ENCODE measurements at places on chromosomes 5 and 9. TPM values are rescaled to one million over a fixed set of nuclear protein-coding genes. Genes with fewer than 3 reads are reported as not detected.

DNA sequence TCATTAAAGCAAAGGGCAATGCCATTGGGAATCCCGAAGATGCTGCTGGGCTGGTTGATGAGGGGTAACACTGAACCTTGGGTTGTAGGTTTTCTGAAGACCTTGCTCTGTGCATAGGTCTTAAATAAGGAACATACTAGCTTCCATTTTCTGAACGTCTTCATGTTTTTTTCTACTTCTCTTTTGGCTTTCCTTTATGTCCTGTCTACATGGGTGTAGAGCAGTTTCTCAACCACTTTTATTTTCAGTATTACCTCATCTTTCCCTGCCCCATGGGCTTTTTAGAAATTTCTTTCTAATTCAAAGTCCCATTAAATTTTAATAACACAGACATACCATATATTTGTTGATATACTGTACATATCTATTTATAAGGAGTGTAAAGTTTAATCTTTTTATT lies at the start of gene IFNA14:
TSS of gene IFNA14 (minus strand) at position 95 of the 400 bp plus-strand sequence. CDS start at position 25, 70 bp downstream.
- no peak for DNase-seq

DNA sequence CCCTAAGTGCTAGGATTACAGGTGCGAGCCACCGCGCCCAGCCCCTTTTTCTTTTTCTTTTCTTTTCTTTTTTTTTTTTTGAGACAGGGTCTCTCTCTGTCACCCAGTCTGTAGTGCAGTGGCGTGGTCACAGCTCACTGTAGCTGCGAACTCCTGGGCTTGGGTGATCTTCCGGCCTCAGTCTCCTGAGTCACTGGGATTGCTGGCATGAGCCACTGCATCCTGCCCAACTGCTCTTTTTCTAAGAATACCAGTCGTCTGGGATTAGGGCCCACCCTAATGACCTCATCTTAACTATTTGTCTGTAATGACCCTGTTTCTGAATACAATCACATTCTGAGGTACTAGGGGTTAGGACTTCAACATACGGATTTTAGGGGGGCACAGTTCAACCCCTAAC lies 34.1 kb upstream of the NANS start:
- no peak for DNase-seq

The ZCCHC10 gene
- 21.1 TPM for polyA plus RNA-seq

GRCh38 chr5:127785098-127785927 lies 82.1 kb downstream of the CCDC192 start:
- DNase-seq: peak; percentile 57

DNA sequence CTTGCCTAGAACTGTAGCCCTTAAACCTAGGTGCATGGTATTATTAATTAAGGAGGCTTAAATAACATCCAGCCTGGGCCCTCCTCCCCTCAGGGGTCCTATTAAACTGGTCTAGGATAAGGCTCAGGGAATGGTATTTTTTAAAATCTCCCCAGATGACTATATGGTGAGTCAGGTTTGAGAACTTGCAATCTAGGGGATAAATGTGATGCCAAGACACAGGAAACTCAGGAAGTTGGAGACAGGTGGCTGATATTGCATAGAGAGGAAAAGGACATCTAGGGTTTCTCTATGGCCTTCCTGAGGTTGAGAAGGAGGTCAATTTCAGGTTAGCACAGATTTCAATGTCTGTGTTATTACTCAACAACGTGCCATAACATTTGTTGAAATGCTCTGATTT lies 581.0 kb downstream of the TLE1 start:
- DNase-seq: no peak

DNA sequence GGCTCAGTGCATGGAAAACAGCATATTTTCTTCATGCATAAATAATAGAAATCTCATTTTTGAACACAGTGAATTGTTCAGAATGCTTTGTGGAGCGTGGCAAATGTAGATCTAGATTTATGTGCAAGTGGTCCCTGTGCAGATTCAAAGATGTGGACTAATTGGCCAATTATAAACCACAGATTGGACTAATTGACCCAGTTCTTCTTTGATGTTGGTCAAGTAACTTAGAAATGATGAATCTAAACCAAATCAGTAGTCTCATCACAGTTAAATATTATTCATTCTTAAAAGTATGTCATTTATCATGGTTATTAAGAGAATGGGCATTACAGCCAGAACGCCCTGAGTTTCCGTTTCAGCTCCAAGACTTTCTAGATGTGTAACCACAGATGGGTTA lies 11.7 kb upstream of the PDE4D start:
- no peak for DNase-seq

DNA sequence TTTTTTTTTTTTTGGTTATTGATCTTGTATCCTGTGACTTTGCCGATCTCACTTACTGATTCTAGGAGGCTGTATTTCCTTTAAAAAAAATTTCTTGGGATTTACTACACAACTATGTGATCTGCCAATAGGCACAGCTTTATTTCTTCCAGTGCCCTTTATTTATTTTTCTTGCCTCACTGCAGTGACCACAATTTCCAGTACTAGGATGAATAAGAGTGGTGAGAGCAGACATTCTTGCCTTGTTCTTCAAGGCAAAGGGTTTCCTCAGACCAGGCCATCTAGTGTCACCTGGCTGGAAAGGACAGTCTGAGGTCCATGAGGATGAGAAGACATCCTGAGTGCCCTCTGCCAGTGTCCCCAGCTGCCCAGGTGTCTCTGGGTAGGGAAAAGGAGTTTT lies 265.4 kb downstream of the SPOCK1 start:
- no peak for DNase-seq

DNA sequence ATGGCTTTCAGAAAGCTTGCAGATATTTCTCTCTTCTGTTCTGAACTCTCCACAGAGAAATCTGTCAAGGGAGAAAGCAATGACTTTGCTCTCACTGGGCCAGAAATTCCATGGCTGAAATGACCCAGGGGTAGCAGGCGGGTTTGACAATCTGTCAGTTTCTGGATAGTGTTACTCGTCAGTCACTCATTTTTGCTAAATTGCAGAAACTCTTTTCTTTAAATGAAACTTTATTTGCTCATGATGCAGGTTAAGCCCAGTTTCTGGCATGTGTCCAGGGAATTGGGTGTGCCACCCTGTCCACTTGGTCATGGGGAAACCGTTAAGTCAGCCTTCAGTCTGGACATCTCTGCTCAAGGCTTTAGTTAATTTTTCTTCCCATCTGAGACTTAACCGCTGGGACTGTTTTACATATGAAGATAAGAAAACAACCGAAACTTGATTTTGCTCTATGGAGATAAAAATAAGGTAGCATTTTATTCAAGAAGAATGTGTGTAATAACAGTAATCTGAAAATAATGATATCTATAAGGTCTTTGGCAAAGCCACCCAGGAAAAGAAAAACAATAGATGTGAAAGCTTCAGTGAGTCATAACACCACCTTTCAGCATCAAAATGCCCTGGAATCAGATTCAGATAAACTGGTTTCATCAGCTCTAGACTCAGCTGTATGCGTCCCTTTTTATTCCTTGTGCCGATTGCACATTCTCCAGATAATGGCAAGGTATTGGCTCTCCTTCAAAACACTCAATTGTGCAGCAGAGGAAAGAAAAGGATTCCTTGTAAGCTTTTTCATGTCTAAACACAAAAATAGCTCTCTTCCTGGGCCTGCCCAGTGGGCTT lies 308.3 kb downstream of the ZSWIM6 start:
- DNase-seq: no peak

- no peak for DNase-seq
These were observed 201.2 kb downstream of the TSSK1B start for GRCh38 chr5:113233606-113234005.

DNA sequence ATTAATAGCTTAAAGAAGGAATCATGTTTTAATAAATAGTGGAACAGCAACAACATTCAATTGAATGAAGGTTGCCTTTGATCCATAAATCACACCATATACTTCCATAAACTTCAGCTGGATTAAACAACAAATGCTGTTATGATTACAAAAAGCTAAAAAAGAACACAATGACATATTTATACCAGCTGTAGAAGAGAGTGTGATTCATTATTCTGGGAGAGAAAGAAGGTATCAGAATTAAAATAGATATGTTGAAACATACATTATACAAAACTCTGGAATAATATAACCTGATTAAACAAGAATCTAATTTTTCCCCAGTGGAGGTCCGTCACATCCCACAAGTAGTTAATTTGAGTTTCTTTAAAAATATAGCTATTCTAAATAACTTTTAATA lies 7.5 kb upstream of the RECK start:
- no peak for DNase-seq

DNA sequence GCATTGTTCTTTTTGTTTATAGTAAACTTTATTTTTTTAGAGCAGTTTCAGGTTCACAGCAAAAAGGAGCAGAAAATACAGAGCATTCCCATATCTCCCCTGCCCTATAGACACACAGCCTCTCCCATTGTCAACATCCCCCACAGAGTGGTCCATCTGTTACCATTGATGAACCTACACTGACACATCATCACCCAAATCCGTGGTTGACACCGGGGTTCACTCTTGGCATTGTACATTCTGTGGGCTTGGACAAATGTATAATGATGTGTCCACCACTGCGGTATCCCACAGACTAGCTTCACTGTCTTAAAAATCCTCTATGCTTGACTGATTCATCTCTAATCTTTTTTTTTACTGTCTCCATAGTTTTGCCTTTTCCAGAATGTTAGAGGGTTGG lies 120.7 kb upstream of the SPATA31C2 start:
- no peak for DNase-seq

The MARVELD2 gene
- 0.88 TPM for polyA plus RNA-seq

The ZFP2 gene
- 0.32 TPM for polyA plus RNA-seq

DNA sequence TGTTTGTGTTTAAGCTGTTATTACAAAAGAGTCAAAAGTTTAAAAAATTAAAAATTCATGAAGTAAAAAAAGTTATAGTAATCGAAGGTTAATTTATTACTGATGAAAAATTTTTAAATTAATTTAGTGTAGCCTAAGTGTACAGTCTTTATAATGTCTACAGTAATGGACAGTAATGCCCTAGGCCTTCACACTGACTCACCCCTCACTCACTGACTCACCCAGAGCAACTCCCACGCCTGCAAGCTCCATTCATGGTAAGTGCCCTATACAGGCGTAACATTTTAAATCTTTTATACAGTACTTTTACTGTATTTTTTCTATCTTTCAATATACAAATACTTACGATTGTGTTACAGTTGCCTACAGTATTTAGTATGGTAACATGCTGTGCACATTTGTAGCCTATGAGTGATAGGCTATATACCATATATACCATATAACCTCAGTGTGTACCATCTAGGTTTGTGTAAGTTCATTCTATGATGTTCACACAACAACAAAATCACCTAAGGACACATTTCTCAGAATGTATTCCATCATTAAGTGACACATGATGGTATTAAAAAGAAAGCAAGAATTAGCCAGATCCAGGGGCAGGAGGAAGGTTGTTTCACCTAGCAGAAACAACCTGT lies 40.1 kb downstream of the DCAF10 start:
- peak; percentile 30 for DNase-seq

The CARD9 gene
- 21.3 TPM for polyA plus RNA-seq

- no peak for DNase-seq
These were observed 13.5 kb upstream of the MELK start for GRCh38 chr9:36559036-36559695.

DNA sequence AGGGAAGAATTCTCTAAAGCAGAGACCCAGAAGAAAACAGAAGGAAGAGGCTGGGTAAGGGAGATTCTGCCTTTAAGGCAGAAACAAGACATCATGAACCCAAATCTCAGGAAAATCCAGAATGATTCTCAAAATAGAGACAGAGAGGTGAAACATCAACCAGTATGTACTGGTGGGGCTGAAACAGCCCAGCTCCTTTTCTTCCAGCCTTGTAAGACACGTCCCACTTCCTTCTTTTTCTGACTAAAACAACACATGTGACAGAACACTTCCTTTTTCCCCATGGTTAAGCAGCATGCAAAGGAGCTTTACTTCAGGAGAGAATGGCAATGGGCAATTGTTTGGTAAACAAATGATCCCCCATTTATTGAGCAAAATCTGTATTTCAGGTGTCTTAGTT lies 230.8 kb upstream of the NR4A3 start:
- no peak for DNase-seq

The IFNA17 gene
- not detected for polyA plus RNA-seq

DNA sequence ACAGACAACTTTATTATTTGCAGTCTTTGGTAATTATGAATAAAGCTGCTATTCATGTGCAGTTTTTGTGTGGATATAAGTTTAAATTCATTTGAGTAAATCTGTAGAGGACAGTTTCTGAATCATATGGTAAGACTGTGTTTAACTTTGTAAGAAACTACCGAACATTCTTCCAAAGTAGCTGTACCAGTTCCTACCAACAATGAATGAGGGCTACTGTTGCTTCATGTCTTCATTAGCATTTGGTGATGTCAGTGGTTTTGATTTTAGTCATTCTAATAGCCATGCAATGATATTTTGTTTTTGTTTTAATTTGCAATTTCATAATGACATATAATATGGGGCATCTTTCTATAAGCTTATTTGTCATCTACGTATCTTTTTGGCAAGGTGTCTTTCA lies 501.3 kb upstream of the RORB start:
- no peak for DNase-seq

The UAP1L1 gene
- 5.6 TPM for polyA plus RNA-seq

The SAXO1 gene
- not detected for polyA plus RNA-seq

DNA sequence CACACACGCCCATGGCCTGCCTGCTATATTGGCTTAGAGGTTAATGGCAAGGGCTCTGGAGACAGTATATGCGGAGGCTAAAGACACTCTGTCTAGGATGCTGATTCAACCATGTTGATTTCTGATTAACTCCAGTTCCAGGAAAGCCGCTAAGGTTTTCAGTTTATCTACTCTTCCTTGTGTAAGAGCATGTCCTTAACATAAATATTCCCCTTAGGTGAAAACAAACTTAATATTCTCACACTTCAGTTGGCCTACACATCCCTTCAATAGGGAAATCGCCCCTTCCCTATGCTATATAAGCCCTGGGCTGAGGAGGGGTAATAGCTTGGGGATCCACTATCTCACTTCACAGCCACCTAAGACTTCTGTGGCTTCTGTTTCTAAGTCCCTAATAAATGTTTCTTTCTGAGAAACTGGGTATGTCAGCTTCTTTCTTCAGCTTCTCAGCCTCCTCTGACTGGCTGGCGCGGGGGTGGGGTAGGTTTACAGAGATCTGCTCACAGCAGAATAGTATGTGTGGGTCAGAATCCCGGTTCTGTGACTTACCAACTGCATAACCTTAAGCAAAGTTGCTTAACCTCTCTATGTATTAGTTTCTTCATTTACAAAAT lies 4.3 kb upstream of the GPX3 start:
- DNase-seq: no peak

GRCh38 chr9:133537257-133537656 lies 2.8 kb downstream of the ADAMTSL2 start:
- no peak for DNase-seq

- no peak for DNase-seq
These were observed 77.2 kb downstream of the HMGCR start for GRCh38 chr5:75414241-75414640.

The PDCD1LG2 gene
- polyA plus RNA-seq: 61.9 TPM

GRCh38 chr5:42985129-42986037 lies 54.7 kb downstream of the ANXA2R start:
- DNase-seq: no peak

DNA sequence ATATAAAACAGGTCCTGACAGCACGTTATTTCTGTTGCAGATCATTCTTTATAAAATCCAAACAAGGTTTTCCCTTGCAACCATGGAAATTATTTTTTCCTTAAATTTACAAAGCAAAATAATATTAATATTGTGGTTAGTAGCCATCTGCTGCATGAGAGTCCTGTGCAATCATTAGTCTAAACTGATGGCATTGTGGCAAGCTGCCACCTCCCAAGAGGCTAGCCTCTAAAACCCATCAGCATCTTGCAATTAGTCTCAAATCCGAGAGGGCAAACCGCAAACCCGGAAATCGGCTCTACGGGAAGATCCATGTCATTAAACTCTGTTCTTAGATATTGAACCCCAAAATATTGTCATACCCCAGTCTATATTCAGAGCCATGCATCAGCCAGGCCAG lies 11.3 kb upstream of the CDH6 start:
- no peak for DNase-seq

All from BJ (cell line).